ENCODE measurements at places on chromosomes 1 and 21.
A peak's percentile ranks its signal among the peaks of the same experiment; 100 is the strongest.

GRCh38 chr1:218817691-218818465 is 355.8 kb upstream of the LYPLAL1 start:
- DNase-seq: no peak

DNA sequence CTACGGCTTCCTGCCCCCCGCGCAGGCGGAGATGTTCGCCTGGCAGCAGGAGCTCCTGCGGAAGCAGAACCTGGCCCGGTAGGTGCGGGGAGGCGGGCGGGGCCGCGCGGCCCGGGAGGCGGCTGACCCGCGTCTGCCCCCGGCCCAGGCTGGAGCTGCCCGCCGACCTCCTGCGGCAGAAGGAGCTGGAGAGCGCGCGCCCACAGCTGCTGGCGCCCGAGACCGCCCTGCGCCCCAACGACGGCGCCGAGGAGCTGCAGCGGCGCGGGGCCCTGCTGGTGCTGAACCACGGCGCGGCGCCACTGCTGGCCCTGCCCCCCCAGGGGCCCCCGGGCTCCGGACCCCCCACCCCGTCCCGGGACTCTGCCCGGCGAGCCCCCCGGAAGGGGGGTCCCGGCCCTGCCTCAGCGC is 16.6 kb downstream of the NOC2L start:
- DNase-seq: no peak

- no peak for DNase-seq
Measured at GRCh38 chr1:205373798-205374175, 17.1 kb upstream of the KLHDC8A start.

- no peak for DNase-seq
Measured at GRCh38 chr21:15650735-15651134, 79.0 kb upstream of the USP25 start.

GRCh38 chr1:37465593-37466517 is 8.5 kb upstream of the ZC3H12A start:
- DNase-seq: no peak

DNA sequence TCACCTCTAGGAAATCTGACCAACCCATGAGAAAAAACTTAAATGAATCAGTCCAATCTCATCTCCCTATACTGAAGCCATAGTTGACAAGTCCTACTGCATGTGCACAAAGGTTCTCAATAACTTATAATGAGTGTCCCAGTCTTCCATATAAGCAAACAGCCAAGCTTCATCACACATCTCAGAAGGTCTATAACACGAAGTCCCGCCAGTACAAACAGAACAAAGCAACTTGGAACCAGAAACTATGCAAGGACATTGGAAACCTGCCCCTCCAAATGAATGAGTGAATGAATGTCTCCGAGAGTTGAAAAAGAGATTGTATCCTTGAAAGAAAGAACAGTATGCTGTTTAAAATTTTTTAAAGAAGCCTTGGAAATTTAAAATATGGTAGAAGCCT is 53.6 kb upstream of the IPO9 start:
- no peak for DNase-seq

GRCh38 chr1:87820668-87821334 is 492.1 kb downstream of the LMO4 start:
- DNase-seq: no peak

DNA sequence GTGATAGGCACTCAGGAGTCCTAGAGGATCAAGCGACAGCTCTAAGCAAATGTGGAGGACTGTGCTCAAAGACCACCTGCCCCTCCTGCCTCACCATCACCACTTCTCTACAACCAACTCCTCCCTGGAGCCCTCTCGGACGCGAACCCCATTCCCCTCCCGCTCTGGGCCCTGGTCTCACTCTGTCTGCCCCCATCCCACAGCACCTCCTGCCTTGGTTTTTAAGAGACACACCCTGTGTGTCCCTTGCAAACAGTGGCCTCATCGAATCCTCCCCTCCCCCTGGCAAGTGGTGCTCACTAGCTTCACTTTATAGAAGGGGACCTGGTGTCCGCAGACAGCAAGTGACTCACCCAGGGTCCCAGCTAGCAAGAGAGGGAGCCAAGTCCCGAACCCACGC is 28.8 kb downstream of the EPHA8 start:
- DNase-seq: no peak

- no peak for DNase-seq
Measured at GRCh38 chr1:233331676-233332519, 4.4 kb downstream of the MAP3K21 start.

DNA sequence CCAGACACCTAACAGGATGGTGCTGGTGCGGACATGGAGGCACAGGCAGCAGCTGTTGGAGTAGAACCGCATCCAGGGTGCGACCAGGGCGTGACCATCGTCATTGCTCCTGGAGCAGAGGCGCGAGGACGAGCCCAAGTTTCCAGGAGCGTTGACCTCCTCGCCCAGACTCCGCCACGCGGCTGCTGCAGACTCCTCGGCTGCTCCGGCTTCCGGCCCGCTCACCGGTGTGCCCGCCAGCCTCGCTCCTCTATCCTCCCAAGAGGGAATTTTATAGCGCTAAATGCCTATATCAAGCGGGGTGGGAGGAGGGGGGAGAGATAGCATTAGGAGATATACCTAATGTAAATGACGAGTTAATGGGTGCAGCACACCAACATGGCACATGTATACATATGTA is 5.3 kb upstream of the S100A12 start:
- no peak for DNase-seq

GRCh38 chr1:219837274-219837993 is 90.9 kb downstream of the SLC30A10 start:
- DNase-seq: peak; percentile 47

DNA sequence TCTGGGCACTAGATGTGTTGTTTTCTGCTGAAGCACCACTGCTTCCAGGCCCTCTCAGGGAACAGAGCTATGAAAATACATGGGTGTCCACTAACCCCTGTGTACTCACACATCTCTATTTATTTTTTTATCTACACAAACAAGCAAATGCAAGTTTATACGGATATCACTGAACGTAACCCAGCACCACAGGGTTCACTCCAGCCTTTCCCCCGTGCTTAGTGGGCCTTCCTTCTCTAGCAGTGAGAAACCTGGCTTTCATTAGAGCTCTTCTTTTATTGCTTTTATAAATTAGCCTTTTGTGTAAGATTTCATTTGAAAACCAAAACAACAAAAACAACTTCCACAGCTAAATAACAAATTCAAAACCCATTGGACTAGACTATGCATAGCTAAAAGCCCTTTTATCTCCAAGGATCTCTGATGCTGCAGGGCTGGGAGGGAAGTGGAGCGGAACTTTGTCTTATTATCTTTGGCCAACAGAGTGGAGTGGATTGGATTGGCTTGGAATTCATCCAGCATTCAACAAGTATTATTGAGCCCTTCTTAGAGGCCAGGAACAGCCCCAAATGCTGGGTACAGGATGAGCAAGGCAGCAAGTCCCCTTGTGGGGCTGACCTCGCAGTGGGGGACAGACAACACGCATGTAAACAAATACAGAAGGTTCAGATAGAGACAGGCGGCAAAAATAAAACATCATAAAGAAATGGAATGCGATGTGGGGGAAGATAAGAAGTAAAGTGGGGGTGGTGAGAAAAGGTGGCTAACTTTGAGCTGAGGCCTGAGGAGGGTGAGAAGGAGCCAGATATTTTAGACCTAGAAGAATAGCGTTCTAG is 371.8 kb upstream of the POU3F1 start:
- peak; percentile 30 for DNase-seq

GRCh38 chr1:180911640-180912191 is 981 bp upstream of the KIAA1614 start:
- DNase-seq: peak; percentile 44

DNA sequence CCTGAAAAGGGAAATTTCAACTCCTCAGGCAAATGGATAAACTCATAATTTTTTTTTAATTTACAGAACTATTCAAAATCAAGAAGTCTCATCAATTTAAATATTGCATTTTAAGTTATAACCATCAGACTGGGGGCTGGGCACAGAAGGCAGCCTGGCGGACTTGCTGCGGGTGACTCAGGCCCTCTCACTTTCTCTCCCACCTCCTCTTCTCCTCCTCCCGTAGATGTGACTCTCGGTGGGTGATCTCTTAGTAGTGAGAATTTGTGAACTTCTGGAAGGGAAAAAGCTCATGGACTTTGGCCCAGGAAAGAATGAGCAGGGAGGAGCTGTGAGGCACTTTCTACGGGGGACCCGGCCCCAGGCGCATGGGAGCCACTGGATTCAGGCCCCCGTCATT is 32.9 kb downstream of the CLIC6 start:
- DNase-seq: no peak

DNA sequence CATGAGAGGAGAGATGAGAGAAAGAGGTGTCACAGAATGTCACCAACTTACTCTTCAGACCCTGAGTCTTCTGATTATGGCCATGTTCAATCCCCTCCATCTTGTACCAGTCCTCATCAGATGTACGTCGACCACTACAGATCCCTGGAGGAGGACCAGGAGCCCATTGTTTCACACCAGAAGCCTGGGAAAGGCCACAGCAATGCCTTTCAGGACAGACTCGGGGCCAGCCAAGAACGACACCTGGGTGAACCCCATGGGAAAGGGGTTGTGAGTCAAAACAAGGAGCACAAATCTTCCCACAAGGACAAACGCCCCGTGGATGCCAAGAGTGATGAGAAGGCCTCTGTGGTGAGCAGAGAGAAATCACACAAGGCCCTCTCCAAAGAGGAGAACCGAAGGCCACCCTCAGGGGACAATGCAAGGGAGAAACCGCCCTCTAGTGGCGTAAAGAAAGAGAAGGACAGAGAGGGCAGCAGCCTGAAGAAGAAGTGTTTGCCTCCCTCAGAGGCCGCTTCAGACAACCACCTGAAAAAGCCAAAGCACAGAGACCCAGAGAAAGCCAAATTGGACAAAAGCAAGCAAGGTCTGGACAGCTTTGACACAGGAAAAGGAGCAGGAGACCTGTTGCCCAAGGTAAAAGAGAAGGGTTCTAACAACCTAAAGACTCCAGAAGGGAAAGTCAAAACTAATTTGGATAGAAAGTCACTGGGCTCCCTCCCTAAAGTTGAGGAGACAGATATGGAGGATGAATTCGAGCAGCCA is 8.0 kb downstream of the ELOA start:
- peak; percentile 70 for DNase-seq

DNA sequence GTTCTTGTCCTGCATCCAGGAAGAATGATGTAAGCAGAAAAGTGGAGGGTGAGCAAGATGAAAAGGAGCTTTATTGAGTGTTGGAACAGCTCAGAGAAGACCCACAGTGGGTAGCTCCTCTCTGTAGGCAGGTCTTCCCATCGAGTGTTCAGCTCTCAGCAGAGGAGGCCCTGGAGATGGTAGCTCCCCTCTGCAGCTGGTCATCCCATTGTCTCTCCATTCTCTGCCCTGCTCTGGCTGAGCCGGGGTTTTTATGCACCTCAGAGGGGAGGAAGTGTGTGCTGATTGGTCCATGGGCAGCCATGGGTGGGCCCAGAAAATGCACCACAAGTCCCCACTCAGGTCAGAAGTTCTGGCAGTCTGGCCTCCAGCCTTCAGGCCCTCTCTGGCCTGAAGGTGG is 713.7 kb downstream of the MATN1 start:
- DNase-seq: no peak

DNA sequence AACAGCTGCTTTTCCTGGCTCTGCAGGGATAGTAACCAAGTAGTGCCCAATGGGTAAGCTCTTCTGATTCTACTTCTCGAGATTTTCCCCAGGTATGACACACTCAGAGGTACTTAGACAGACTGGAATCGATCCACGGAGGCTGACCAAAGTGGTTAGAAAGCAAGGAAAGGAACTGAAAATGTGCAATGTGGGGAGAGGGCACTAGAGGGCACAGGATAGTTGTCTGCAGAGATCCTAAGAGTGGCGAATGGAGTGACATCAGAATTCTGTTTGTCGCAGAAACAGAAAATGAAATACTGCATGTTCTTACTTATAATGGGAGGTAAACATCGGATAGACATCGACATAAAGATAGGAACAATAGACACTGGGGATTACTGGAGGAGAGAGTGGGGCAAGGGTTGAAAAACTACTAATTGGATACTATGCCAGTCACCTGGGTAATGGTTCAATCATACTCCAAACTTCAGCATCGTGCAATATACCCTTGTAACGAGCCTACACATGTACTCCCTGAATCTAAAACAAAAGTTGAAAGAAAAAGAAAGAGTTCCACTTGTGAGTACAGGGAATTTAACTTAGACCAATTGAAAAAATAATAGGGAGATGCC is 23.3 kb downstream of the CYP2J2 start:
- DNase-seq: peak; percentile 18

- no peak for DNase-seq
Measured at GRCh38 chr1:61370913-61371279, 288.5 kb downstream of the NFIA start.

GRCh38 chr1:178725466-178726086 is 532 bp downstream of the RALGPS2 start:
- peak; percentile 38 for DNase-seq

- no peak for DNase-seq
Measured at GRCh38 chr1:226569879-226570547, 21.4 kb downstream of the STUM start.

- no peak for DNase-seq
Measured at GRCh38 chr1:210363119-210363518, 34.4 kb downstream of the HHAT start.

DNA sequence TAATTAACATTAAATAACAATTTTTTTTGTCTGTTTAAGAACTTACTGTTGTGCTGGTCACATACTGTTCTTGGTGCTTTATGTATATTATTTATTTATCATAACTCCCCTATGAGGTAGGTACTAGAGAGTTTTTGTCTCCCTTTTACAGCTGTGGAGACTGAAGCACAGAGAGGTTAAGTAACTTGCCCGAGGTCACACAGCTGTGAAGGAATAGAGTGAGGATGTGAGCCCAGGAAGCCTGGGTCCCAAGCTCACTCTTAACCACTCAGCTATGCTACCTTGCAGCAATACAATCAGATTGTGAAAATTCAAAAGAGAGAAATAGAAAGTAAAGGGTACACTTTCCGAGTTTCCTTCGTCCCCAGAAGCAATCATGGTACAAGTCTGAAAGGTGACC is 35.6 kb upstream of the FHAD1 start:
- no peak for DNase-seq

DNA sequence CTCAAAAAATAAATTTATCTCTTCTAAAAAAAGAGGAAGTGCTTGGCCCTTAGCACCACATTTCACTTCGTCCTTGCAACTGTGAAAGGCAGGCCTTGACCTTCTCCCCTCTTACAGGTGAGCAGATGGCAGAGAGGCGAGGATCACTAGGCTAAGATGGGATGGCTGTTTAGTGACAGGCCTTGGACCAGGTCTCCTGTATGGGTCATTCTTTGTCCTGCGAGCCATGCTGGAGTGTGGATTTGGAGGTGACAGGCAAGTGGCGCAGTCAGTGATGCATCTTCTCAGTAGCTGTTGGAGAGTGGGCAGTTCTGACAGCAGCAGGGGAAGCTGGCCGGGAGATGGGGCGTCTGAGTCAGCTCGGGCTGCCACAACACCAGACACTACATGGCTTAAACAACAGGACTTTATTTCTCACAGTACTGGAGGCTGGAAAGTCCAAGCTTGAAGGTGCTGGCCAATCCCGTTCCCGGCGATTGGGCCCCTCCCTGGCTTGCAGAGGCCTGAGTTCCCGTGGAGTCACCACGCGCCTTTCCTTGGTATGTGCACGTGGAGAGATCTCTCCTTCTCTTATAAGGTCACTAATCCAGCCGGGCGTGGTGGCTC is 16.5 kb downstream of the SLC27A3 start:
- no peak for DNase-seq

DNA sequence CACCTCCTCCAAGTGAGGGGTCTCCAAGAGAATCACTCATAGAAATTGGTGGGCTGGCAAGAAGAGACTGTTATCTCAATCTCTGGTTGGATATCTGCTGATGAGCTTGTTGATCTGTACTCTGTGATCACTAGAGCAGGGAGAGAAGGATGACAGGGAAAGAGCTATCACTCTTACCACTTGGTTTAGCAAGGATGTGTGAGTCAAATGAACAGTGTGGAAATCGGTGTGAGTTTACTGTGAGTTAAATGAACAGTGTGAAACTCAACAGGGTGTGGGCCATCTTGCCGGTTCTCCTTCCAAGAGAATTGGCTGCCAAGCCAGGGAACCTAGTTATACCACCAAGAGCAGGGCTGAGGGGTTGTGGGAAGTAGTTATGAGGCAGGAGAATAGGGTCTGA is 33.3 kb upstream of the CD1D start:
- no peak for DNase-seq

Measured in cerebellar cortex (tissue), 1 donor.